ENCODE measurements at places on chromosomes 6 and 20.

GRCh38 chr6:135738636-135739035, 112.9 kb upstream of the PDE7B start:
- no peak overlapping the region for H3K4me3 ChIP-seq
- no peak for DNase-seq
- H3K27me3 ChIP-seq, result no peaks in the 10 kb centered on the region

DNA sequence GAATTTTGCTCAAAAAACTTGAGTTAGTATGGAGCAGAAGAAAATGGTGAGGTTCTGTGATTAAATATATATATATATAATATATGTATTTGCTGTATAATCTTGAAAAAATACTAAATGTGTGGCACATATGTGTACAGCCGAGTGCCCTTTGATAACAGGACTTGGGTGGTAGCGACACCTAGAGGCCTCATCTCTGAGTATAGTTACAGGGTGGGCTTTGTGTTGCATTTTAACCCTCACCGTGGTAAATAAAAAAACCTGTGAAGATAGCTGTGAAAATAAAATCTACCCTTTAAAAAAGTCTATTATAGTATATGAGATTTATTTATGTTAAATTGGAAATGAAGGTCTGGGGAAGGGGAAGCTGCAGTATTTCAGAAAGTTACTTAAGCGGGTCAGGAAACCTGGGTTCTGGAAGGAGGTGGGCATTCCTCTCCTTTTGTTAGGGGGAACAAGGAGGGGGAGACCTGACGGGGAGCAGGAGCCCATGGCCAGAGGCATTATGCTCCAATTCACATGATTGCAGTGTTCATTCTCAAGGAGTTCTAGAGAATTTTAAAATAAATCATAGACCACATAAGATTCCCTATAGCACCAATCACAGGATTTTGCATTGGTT, 82.7 kb downstream of the SH3BGRL2 start:
- peak; percentile 7 for DNase-seq
- H3K4me1 ChIP-seq, result no peaks in the 10 kb centered on the region
- H3K4me3 ChIP-seq, result no peak overlapping the region
- no peaks in the 10 kb centered on the region for H3K36me3 ChIP-seq
- H3K27ac ChIP-seq, result no peak overlapping the region
- H3K27me3 ChIP-seq, result no peaks in the 10 kb centered on the region

- peak overlapping the region; percentile 36 for H3K4me3 ChIP-seq
- DNase-seq, result peak; percentile 81
- H3K27ac ChIP-seq, result peak overlapping the region; percentile 76
- H3K27me3 ChIP-seq, result no peaks in the 10 kb centered on the region
These were observed 5.5 kb downstream of the ELMO2 start for GRCh38 chr20:46400828-46401477.

DNA sequence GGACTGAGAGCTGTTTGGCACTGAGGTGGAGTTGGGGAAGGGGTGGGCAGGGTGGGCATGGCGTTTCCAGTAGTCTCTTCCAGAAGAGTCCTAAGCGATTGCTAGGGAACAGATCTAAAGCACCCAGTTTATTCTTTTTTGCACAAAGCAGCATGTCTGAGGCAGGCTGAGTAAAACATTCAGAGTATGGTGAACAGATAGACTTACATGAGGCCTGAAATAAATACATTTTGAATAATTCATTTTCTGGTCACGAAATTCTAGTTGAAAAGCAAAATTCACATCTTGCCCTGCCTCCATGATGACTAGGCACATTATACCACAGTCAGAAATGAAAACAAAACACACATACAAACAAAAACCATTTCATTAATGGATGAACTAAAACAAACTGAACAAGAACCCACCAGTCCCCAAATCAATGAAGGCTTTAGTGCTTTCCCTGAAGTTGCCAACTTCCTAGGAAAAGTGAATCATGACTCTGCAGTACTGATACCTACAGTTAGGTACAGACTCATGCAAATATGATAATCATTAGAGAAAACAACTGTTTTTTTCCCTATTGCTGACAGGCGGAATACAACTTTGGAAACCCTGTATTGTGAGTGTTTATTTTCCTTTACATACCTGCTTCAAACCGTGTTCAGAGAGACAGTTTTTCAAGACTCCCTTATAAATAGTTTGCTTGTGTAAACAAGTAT, 702.9 kb upstream of the POU3F2 start:
- H3K27ac ChIP-seq, result no peak overlapping the region
- no peaks in the 10 kb centered on the region for H3K27me3 ChIP-seq
- no peak for DNase-seq
- H3K4me1 ChIP-seq, result no peaks in the 10 kb centered on the region

- peaks cover 17% of the 10 kb centered on the region for H3K27me3 ChIP-seq
- no peaks in the 10 kb centered on the region for H3K36me3 ChIP-seq
- H3K27ac ChIP-seq, result no peak overlapping the region
- H3K4me1 ChIP-seq, result peaks cover 7% of the 10 kb centered on the region
These were observed 64.4 kb upstream of the KCNG1 start for GRCh38 chr20:51087266-51087665.

DNA sequence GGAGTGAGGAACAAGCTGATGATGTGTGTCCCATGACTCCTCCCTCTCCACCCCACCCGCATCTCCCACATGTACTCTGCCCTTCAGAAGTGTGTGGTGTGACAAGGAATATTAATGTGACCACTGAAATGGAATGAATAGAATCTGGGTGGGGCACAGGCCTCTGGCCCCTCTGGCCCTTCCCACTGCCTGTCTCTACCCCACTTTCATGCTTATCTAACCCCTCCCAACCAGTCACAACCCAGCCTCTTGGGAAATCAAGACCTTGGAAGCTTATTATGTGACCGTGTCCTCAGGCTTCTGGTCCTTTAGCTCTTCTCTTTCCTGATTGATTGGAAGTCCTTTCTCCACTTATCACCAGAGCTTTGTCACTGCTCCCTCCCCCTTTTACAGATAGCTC, 312.2 kb upstream of the SOX4 start:
- H3K27ac ChIP-seq, result no peak overlapping the region
- H3K36me3 ChIP-seq, result no peaks in the 10 kb centered on the region
- no peak overlapping the region for H3K4me3 ChIP-seq
- DNase-seq, result no peak
- no peaks in the 10 kb centered on the region for H3K27me3 ChIP-seq

DNA sequence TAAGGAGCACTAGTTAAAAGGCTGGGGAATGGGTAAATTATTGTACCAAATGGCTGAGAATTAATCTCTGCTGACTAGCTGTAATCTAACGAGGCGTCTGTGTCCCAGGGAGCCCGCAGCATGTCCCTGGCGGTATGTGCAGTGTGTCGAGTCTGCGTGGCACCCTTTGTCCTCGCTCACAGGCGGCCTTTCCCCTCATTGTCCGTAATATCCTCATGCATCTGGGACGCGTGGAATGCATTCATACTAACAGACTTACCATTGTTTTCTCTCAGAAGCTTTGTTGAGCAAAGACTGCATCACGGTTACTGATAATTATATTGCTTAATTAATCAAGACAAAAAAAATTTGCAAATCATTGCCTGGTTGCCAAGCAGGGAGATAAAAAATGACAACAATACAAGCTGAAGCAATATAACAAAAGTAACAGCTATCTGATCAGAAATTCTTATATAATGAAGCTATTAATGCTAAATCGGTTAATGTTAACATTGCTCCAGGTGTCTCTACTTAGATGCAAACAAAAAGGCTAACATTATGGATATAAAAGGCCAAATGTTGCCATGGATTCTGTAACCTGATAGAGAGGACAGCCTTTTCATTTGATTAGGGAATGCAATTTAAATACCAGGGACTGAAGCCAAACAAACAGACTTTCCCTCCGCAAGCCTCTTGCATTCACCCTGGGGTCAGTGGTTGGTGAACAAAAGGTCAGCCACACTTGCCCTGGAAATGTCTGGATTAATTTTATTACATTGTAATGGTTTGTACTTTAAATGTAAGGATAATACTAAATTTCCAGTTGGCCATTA, 124.8 kb downstream of the INSM1 start:
- H3K36me3 ChIP-seq, result peaks cover 5% of the 10 kb centered on the region
- no peaks in the 10 kb centered on the region for H3K4me1 ChIP-seq
- no peak overlapping the region for H3K27ac ChIP-seq

DNA sequence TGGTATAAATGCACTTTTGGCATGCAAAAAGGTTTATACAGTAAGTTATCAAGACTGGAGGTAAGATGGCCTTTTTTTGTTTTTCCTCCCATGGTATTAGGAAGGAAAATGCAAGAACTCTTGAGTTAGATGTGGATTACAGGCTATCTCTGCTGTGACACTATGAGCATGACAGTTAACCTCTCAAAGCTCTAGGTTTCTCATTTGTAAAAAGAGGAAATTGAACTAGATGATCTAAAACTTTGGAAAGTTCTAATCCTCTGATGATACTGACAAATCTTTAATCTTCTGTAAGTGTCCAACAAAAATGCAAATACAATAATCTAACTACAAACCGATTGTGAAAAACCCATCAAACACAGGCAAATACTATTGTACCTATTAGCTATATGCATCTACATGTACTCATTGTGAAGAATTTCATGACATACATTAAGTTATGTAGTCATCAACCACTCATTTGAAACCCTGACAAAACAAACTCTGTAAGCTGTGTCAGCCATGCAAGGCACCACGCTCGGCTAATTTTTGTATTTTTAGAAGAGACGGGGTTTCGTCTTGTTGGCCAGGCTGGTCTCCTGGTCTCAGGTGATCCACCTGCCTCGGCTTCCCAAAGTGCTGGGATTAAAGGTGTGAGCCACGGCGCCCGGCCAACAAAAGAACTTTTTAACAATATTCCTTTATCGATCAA, 4.2 kb downstream of the CDK19 start:
- H3K36me3 ChIP-seq, result no peaks in the 10 kb centered on the region
- H3K27ac ChIP-seq, result no peak overlapping the region
- no peak overlapping the region for H3K4me3 ChIP-seq
- H3K27me3 ChIP-seq, result no peaks in the 10 kb centered on the region

DNA sequence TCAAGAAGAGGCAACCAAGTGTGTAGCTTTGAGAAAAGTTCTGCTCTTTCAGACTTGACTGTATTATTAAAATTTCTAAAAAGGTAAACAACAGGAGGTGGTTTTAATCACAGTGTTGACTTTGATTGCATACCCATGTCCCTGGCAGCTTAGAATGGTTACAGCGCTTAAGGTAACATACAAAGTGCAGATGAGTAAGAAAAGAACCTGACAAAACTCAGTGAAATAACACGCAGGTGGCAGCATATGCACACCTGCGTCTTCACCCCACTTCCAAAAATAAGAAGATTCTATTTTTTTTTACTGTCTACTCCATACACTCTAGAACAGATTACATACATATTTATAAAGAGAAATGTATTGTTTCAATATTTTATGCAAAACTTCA, 233.5 kb downstream of the GMPR start:
- no peak overlapping the region for H3K27ac ChIP-seq
- H3K4me1 ChIP-seq, result peaks cover 68% of the 10 kb centered on the region
- no peak for DNase-seq
- no peak overlapping the region for H3K4me3 ChIP-seq

DNA sequence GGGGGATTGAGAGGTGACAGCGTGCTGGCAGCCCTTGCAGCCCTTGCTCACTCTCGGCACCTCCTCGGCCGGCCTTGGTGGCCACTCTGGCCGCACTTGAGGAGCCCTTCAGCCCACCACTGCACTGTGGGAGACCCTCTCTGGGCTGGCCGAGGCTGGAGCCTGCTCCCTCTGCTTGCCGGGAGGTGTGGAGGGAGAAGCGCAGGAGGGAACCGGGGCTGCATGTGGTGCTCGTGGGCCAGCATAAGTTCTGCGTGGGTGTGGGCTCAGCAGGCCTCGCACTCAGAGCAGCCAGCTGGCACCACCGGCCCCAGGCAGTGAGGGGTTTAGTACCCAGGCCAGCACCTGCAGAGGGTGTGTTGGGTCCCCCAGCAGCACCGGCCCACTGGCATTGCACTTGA, 912.2 kb upstream of the ADGRB3 start:
- no peaks in the 10 kb centered on the region for H3K27me3 ChIP-seq
- H3K27ac ChIP-seq, result no peak overlapping the region
- DNase-seq, result no peak
- no peaks in the 10 kb centered on the region for H3K4me1 ChIP-seq
- H3K4me3 ChIP-seq, result no peak overlapping the region

Data from CD4-positive, alpha-beta memory T cell (primary cell).